SJSA1 (cell line): ENCODE measurements at places on chromosomes 7 and 10.

- no peak for DNase-seq
These were observed 47.2 kb downstream of the CAMK1D start for GRCh38 chr10:12396567-12396966.

- DNase-seq = no peak
These were observed at the start of gene TMEM236 for GRCh38 chr10:17751781-17752445. TMEM236 (plus strand) TSS chr10:17752201; CDS start chr10:17752296, 95 bp downstream.

DNA sequence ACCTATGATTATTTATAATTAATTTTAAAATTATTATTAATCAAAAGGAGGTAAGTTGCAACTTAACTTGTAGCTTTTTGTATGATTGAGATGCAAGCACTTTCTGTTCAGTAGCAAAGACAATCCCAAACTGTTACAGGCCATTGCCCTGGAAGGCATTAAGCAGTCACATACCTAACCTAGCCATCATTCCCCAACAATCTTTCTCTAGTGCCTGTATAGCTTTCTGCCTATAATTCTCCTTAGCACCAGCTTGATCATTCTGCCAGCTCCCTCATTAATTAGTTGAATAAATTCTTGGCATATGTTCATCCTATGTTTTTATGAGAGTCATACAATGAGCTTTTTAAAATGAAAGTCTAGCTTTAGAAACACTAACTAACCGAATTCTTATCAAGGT, 178.9 kb upstream of the TMEM106B start:
- DNase-seq = no peak

- DNase-seq = no peak
These were observed 67.1 kb downstream of the ADCYAP1R1 start for GRCh38 chr7:31119249-31119648.
